ENCODE measurements at places on chromosomes 7 and 10. TPM values are rescaled to one million over a fixed set of nuclear protein-coding genes. Genes with fewer than 3 reads are reported as not detected.

The ITPRID1 gene
- total RNA-seq: not detected

The NUTM2A gene
- 0.59 TPM for total RNA-seq

The HOGA1 gene
- total RNA-seq: 1.6 TPM

The FAM241B gene
- total RNA-seq: 18.0 TPM

The H2BK1 gene
- 0.69 TPM for total RNA-seq

The SPDYE5 gene
- total RNA-seq: not detected

The PAX4 gene
- total RNA-seq: not detected

The NANOS1 gene
- total RNA-seq: 1.5 TPM

The IRF5 gene
- 16.5 TPM for total RNA-seq

The TDRD1 gene
- total RNA-seq: not detected

The CYP3A7 gene
- total RNA-seq: not detected

The HOXA7 gene
- total RNA-seq: 15.0 TPM

The SGCE gene
- total RNA-seq: 17.4 TPM

The ARID5B gene
- 4.7 TPM for total RNA-seq

The COL28A1 gene
- 0.12 TPM for total RNA-seq

The DGKI gene
- 0.15 TPM for total RNA-seq

The FXYD4 gene
- 0.71 TPM for total RNA-seq

The ACTL6B gene
- total RNA-seq: not detected

The BMPR1A gene
- 42.6 TPM for total RNA-seq

The CLDN3 gene
- total RNA-seq: 19.2 TPM

The WNT8B gene
- total RNA-seq: not detected

The TYW1B gene
- 2.4 TPM for total RNA-seq

The LIPM gene
- total RNA-seq: not detected

The TMEM225B gene
- total RNA-seq: 3.1 TPM

All from HCT116 (cell line).